ENCODE measurements at places on chromosomes 7 and 10.
A peak's percentile ranks its signal among the peaks of the same experiment; 100 is the strongest.

- no peak for DNase-seq
These were observed 102.3 kb upstream of the SEMA3E start for GRCh38 chr7:83751217-83751616.

GRCh38 chr10:117933036-117933435 lies 113.7 kb downstream of the RAB11FIP2 start:
- no peak for DNase-seq

DNA sequence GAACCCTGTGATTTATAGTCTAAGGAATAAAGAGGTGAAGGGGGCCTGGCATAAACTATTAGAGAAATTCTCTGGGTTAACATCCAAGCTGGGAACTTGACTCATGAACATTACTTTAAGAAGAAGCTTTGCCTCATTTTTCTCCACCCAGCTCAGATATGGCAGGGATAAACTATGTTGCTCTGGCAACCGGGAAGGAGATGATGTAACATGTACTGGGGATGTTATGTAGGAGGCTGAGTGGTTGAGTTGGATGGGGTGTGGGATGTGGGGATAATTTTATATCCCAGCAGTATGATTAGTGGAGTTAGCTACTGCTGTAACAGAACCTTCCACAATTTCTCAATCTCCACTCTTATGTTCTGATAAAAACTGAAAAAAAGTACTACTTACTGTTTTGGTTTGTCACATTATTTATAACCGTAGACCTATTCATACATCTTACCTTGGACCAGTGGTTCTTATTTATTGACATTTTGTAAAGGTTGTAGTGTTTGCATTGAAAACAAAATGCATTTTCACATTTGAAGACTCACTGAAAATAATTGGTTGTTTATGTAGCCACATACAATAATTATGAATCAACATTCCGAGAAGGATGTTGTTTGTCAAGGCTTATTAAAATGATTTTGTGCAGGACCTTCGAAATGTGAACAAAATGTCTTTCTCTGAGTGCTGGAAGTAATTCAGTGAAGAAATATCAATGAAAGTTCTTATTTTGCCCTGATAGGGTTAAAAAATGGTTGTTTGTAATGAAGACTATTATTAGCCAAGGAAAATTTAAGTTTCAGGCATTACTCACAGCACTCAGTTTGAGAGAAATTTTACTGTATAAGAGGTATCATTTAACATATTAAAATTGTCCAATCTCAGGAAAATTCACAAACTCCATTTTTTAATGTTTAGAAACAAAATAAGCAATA lies 1.3 kb downstream of the OR2F2 start:
- DNase-seq, result no peak

DNA sequence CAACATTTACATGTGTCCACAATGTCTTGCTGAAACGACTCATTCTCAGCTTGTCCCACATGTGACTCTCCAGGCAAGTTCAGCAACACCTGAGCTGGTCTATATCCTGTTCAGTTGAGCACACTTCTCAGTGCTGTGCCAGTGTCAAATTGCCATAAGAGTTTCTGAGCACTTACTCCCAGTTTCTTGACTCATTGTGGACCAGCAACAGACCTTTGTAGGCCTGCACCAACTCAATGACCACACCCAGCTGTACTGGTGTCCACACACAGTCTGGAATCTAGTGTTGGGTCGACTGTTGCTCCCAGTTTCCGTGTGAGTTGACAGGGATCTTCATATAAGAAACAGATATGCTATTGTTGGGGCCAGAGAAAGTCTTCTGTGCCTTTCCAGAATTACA lies 88.0 kb downstream of the PTPN20 start:
- DNase-seq, result no peak

DNA sequence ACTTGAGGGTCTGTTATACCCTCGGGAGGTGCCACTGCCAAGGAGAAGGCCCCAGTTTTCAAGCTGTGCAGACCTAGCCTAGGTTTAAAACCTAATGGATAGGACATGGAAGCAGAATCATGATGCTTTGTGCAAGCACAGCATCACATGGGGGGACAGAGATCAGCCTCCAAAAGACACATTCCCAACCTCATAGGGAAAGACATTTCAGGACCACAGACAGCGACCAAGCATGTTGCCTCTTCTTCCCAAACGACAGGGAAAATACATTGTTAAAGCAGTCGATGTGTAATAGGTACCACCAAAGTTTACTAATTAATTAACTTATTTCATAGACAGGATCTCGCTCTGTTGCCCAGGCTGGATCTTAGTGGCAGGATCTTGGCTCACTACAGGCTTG lies 573.9 kb downstream of the TCERG1L start:
- DNase-seq, result no peak

DNA sequence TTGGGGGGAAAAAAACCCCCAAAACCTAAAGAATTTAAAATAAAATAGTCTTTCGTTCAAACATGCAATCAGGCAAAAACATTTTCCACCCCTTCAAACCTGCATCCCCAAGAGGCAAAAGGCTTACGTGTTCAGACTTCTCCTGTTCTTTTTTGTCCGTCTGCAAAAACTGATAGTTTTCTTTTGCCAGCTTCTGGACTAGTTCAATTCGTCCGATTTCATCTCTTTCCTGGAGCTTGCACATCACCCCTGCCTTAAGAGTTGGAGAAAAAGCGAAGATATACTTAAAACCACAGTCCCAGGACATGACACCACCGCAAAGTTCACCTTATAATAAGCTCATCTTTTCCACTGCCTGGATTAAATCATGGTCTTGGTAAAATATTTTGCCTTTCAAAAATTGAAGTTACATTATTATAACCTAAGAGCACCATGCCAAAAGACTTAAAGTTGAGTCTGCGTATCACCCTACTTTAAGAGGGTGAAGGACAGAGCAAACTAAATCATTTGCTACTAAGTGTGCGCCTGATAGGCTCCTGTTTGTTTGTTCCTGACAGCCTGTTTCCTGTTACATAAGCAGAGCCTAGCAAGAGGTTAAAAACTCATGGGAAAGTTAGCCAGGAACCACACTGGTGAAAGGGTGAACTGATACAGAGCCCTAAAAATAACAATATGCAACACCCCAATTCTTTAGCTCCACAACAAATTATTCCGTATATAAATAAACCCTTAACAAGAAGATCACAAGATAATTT lies 137.0 kb downstream of the RAPGEF5 start:
- no peak for DNase-seq

DNA sequence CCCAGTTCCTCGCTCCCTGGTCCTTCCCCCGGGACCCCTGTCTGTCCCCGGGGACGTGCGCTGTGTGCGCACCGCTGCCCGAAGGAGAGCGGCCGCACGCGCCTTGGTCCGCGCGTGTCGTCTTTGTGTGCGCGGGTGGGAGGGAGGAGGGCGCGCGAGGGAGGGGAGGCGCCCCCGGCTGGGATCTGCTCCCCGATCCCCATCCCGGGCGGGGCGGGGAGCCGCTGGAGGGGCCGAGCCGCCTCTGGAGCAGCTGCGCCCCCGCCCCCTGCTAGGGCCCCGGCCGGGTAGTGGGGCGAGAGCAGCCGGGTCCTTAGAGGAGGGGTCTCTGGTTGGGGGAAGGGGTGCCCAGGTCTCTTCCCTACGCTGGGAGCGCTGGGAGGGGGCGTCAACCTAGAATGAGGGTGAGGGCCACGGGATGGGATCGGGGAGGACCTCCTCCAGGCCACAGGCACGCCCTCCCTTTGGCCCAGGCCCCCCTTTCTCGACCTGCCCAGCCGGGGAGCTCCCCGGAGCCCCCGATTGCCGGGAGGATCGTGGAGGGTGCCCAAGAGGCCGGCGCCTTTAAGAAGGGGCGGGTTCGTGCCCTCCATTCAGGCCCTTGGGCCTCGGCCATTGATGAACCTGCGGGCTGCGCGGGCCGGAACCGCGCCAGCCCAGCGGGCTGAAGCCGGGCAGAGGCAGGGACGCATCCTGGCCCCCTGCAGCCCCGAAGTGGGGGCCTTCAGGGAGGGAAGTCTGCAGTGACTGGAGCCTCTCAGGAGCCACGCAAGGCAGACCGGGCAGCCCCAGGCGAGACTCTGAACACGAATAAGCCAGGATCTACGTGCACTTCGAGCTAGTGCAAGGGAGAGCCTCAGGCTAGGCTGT lies 678 bp downstream of the SH2B2 start:
- peak; percentile 72 for DNase-seq

- DNase-seq, result no peak
These were observed 7.8 kb downstream of the WIPI2 start for GRCh38 chr7:5197811-5198210.

- no peak for DNase-seq
These were observed 87.2 kb downstream of the MDFIC start for GRCh38 chr7:115009139-115009538.

DNA sequence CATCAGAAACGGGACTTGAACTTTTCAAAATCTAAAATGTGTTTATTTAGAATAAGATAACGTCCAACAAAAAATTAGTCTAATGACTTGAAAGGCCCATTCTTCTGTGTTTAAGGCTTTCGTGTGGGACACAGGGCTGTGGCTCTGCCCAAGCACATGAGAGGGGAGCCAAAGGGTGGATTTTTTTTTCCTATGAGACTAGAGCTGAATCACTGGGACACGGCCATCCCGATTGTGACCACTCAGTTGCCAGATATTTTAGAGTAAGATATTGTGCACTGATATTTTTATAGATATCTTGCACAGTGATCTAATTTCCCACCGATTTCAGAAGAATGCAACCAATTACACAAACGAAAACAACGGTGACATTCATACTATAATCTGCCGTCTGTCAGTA lies 99.9 kb downstream of the ANK3 start:
- DNase-seq, result no peak

DNA sequence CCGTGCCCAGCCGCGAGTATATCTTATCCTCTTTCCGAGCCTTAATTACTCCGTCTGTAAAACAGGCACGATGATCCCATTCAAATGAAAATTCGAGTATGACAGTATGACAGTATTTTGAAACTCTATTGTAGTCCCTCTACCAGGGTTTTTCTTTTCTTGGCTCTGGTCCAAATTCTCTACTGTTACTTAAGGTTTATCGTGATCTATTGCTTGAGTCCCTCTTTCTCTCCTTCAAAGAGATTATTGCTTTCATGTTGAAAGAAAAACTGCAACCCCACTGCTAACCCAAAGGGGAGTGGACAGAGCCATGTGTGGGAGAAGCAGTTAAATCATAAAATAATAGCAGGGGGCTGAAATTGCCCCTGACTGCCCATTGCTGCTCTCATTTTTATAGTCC lies 1156.6 kb upstream of the AUTS2 start:
- no peak for DNase-seq

- no peak for DNase-seq
These were observed 132.9 kb upstream of the PLXDC2 start for GRCh38 chr10:19683356-19683755.

Data from activated CD8-positive, alpha-beta memory T cell treated with anti-CD3 and anti-CD28 coated beads for 24 hours (primary cell).